ENCODE measurements at places on chromosomes 11 and 22. TPM values are rescaled to one million over a fixed set of nuclear protein-coding genes. Genes with fewer than 3 reads are reported as not detected.

Gene PGA5
- 8.9 TPM for total RNA-seq

Gene OR8D4
- 2.4 TPM for total RNA-seq

Gene CHCHD10
- total RNA-seq = not detected

Gene SLC5A4
- not detected for total RNA-seq

Gene OR51I1
- total RNA-seq = 6.3 TPM

Gene TNNT3
- 89.1 TPM for total RNA-seq

Gene ENTHD1
- 4.8 TPM for total RNA-seq

Gene DNAJB7
- 3.1 TPM for total RNA-seq

Gene OR6A2
- 1.9 TPM for total RNA-seq

Gene FGF3
- total RNA-seq = not detected

Gene RNF26
- total RNA-seq = 0.72 TPM

DNA sequence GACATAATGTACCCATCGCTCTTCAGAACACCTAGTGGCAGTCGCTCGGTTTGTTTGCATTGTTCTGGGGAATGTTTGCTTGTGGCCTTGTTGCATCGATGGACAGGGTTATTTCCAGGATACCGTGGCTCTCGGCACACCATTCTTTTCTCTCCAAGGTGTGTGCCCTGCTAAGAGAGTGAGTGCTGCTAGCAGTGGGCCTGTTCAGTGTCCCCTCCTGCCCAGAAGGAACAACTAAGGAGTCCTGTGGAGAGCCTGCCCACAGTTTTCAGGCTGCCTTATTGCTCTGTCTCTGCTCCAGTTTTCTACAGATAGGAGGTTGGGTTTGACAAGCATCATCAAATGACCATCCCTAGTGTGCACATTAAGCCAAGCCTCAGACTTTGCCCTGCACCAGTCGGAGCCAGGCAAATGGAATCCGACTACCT, 1.4 kb downstream of the CRY2 start:
- DNase-seq = no peak

- no peak for DNase-seq
Observed at GRCh38 chr11:125428486-125429173, 67.4 kb downstream of the FEZ1 start.

DNA sequence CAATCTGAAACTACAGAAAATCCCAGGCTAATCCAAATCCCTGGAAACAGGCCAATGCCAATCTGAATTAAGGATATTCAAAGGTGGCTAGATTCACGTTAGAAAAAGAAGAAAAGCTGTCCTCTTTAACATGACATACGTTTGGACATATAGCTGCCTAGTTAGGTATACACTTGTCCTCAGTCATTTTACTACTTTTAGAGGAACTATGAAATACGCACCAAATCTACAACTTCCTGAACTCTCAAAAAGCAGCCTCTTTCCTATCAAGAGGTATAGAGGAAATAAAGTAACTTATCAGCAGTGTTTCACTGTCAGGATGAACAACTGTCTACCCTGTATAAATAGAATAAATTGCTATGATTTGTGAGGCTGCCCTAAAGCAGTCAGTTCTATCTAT, 24.0 kb downstream of the KMT5B start:
- no peak for DNase-seq

GRCh38 chr11:131463649-131464425, 93.4 kb downstream of the NTM start:
- DNase-seq = peak; percentile 12

GRCh38 chr11:1822648-1823375, 12.0 kb upstream of the SYT8 start:
- no peak for DNase-seq

GRCh38 chr11:126197277-126197939, 14.0 kb downstream of the RPUSD4 start:
- DNase-seq = no peak

GRCh38 chr11:78140392-78141077, 1.1 kb upstream of the ALG8 start:
- no peak for DNase-seq

GRCh38 chr22:49961601-49962011, 1.0 kb downstream of the PIM3 start:
- DNase-seq = no peak

DNA sequence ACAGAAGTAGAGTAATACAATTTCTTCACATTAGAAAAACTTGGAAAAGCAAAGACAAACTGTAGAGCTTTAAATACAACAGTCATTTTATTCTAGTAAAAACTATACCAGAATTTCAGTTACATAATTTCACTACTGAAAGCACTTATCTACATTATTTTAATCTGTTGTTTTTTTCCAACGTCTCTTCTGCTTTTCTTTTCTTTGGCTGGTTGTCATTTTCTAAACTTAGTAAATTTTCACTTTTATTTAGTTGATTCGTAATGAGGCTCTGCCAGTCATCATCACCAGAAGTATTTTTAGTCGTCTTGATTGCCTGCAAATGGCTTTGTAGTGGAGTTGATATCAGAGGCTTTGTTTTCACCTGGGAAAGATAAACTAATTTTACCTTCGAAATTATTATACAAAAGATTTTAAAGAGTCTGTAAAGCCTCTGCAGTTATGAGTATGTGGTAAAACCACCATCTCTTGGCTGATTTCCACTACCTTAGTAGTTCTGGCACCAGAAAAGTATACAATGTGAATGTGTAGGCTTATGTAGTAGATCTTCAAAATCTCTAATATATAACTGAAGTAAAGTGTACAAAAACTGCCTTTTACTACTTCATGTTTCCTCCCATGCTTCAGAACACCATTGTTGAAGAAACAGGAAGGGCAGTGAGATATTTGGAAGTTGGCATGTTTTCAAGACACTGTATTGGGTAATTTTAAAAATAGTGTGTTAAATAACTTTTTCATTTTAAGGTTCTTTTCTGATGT, 19.2 kb downstream of the EIF3M start:
- peak; percentile 17 for DNase-seq

- DNase-seq = no peak
Observed at GRCh38 chr11:70477176-70477575, 78.8 kb downstream of the CTTN start.

- no peak for DNase-seq
Observed at GRCh38 chr11:86303257-86303656, 1.2 kb downstream of the HIKESHI start.

- no peak for DNase-seq
Observed at GRCh38 chr11:72511393-72512047, 77.2 kb upstream of the CLPB start.

DNA sequence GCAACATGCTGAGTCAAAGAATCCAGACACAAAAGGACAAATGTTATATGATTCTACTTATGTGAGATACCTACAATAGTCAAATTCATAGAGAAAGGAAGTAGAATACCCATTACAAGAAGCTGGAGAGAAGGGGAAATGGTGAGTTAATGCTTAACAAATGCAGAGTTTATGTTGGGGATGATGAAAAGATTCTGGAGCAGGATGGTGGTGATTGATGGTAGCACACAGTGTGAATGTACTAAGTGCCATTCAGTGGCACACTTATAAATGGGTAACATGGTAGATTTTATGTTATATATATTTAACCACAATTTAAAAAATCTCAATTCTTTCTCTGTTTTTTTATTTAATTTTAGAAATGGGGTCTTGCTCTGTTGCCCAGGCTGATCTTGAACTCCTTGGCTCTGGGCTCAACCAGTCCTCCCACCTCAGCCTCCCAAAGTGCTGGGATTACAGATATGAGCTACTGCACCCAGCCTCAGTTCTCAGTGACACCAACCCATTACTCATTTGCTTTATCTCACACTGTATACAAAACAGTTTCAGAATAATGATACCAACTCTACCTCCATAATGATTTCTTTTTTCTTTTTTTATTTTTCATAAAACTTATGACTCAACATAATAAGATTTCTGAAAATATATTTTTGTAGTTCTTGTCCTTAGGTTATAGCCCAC, 9.6 kb upstream of the RELA start:
- DNase-seq = no peak

- no peak for DNase-seq
Observed at GRCh38 chr22:26075251-26075650, 94.0 kb upstream of the SEZ6L start.

GRCh38 chr11:74522776-74523175, 29.3 kb upstream of the LIPT2 start:
- DNase-seq = no peak

DNA sequence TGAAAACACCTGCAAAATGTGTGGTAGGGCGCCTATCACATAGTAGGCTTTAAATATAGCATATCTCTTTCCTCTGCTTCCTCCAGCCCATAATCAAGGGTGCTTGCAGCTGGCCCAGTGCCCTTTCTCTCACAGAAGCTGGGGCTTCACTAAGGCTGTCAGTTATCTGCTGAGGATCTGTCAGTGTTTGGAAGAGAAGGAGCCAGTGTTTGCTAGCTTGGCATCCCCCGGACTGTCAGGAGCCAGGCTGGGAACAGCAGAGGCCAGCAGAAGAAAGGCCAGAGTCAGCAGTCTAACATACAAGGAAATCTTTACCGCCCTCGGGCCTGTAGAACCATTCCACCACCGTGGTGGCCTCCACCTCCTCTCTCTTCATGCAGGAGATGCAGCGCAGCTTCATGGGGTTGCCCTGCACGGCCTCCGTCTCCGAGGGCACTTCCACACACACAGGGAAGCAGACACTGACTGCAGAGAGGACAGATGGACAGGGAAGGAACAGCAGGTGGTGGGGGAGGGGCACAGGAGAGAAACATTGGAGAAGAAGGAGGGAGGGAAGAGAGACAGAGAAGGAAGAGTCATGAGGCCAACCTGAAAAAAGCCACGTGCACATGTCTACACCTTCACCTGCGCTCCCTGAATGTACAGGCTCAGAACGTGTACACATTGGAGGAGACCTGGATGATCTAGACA, 9.0 kb downstream of the SCN3B start:
- no peak for DNase-seq

GRCh38 chr11:84901991-84902390, 725.2 kb downstream of the DLG2 start:
- DNase-seq = peak; percentile 29

DNA sequence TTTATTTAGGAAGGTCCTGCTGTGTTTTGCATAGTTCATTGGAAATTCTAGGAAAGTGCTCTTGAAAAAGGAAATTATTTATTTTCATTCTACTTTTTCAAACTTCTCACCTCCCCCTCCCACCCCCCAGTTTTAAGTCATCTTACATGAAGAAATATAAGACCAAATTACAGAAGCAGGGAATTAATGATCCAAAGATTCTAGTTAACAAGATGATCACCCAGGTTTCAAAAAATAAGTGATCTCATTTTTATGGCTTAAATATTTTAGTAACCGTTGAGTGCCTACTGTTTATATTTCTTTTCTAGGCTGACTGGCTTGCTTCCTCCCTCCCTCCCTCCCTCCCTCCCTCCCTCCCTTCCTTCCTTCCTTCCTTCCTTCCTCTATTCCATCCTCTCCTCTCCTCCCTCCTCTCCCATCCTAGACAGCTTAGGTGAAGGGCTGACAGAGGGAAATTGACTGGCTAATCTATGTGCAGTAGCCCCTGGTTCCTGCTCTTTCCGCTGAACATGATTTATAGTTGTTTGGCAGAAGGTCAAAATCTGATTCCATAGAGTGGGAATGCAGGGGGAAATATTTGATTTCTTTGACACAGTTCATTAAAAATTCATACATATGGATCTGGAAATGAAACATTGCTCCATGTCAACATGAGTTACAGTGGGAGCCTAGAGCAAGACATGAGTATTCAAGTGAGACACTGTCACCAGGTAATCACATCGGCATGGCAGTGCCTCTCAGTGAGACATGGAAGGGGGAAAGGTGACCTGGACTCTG, 123.4 kb downstream of the COMMD9 start:
- no peak for DNase-seq

GRCh38 chr11:119904531-119905035, 175.6 kb upstream of the NECTIN1 start:
- DNase-seq = no peak

DNA sequence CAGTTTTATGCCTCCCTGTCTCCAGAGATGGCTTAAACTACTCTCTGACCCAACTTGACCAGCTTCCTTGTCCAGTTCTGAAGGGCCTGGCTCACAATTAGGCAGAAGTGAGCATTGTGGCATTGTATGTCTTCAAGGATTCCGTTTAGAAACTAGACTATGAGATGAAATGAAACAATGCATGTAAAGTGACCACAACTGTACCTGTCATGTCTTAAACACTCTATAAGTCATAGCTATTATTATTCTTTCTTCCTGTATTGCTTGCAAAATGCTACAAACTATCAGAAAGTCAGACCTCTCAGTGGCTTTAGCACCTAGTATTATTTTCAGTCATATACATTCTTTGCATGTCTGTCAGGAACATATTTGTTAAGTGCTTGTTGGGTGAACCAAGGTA, 127.9 kb upstream of the MTMR2 start:
- no peak for DNase-seq

DNA sequence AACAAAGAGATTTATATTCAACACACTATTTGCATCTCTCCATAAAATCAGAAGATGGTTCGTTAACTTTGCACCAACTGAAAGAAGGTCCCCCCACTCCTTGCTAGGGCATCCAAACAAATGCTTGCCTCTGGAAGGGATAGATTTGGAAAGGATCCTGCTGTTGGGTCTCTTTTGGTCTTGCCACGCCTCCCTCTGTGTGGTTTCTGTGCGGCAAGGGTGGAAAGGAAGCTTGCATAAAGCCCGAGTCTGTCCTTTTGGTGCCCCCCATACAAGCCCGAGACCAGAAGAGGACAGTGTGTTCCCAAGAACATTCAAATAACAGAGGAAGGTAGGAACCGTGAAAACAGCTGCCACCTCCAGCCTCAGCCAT, 15.1 kb downstream of the SCGB1A1 start:
- DNase-seq = no peak

DNA sequence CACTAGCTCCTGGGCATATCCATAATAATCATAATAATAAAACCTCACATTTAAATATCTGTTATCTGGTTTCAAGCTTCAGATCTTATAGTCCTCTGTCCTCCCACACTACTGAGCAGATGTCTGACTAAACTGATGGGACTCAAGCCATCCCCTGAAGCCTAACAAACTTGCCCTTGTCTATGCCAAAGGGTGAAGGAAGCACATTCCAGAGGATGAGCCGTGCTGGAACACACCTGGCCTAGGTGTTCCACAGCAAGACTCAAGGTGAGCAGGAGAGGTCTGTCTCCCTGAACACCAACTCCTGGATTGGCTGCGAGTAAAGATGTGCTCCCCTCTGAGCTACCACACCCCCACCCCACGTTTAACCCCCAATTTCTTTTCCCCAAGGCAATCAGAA, 14.7 kb downstream of the SCUBE2 start:
- no peak for DNase-seq

GRCh38 chr11:76745561-76746207, 37.5 kb upstream of the TSKU start:
- no peak for DNase-seq

GRCh38 chr11:74694136-74694930, 36.9 kb downstream of the CHRDL2 start:
- no peak for DNase-seq

GRCh38 chr11:116129456-116129855, 625.2 kb upstream of the CADM1 start:
- DNase-seq = no peak
